ENCODE measurements at places on chromosomes 13 and 19. TPM values are rescaled to one million over a fixed set of nuclear protein-coding genes. Genes with fewer than 3 reads are reported as not detected.

NLRP5 gene
- not detected for polyA plus RNA-seq

NCAN gene
- polyA plus RNA-seq = 0.39 TPM

MPND gene
- polyA plus RNA-seq = 16.5 TPM

CYP2S1 gene
- 68.1 TPM for polyA plus RNA-seq

FEM1A gene
- polyA plus RNA-seq = 1.7 TPM

TEX29 gene
- polyA plus RNA-seq = 0.22 TPM

GPC5 gene
- 0.42 TPM for polyA plus RNA-seq

DOCK6 gene
- 48.3 TPM for polyA plus RNA-seq

FAM216B gene
- polyA plus RNA-seq = 0.15 TPM

ZNF112 gene
- 9.2 TPM for polyA plus RNA-seq

KCNRG gene
- polyA plus RNA-seq = 0.76 TPM

SIGLEC12 gene
- 5.1 TPM for polyA plus RNA-seq

MAMSTR gene
- 4.1 TPM for polyA plus RNA-seq

IZUMO2 gene
- not detected for polyA plus RNA-seq

ZNF546 gene
- 3.9 TPM for polyA plus RNA-seq

ZNF575 gene
- polyA plus RNA-seq = 4.0 TPM

KL gene
- 3.9 TPM for polyA plus RNA-seq

DZIP1 gene
- 16.9 TPM for polyA plus RNA-seq

PLIN4 gene
- polyA plus RNA-seq = 1.8 TPM

TMEM143 gene
- 10.3 TPM for polyA plus RNA-seq

IQCN gene
- polyA plus RNA-seq = 5.5 TPM

ZBTB7A gene
- polyA plus RNA-seq = 34.1 TPM

SRRM5 gene
- polyA plus RNA-seq = 1.5 TPM

PRX gene
- polyA plus RNA-seq = 4.0 TPM

VSTM1 gene
- polyA plus RNA-seq = not detected

DIAPH3 gene
- 5.3 TPM for polyA plus RNA-seq

DIRAS1 gene
- 2.6 TPM for polyA plus RNA-seq

CYP2A6 gene
- 0.07 TPM for polyA plus RNA-seq

ZNF439 gene
- polyA plus RNA-seq = 8.6 TPM

GPR183 gene
- 7.3 TPM for polyA plus RNA-seq

ZSCAN18 gene
- 67.9 TPM for polyA plus RNA-seq

CHMP2A gene
- polyA plus RNA-seq = 120 TPM

SIGLEC14 gene
- 1.4 TPM for polyA plus RNA-seq

ZNF417 gene
- polyA plus RNA-seq = 34.8 TPM

PTPRS gene
- polyA plus RNA-seq = 25.3 TPM

CEACAM20 gene
- polyA plus RNA-seq = 2.6 TPM

All from large intestine (tissue), 12 donors.